ENCODE measurements at places on chromosomes 7 and 10.

DNA sequence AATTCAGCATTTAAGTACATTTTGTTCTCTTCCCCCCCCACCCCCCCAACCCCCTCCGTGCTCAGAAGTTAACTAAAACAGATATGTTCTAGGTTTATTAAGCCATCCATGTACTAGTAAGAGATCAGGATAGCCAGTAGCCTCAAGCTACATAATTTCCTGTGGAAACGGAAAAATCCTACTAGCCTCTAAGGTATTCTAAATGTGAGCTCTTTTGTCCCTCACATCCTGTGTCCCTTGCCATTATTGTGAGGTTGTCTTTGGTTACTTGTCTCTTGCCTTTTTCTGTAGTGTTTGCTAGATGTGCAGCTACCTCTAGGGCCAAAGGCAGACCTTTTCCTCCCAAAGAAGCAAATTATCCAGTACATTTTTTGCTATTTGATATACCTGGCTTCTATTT, 92.1 kb downstream of the BTRC start:
- no peak for DNase-seq

GRCh38 chr7:75762350-75762917, 9.6 kb downstream of the CCL26 start:
- DNase-seq = no peak

DNA sequence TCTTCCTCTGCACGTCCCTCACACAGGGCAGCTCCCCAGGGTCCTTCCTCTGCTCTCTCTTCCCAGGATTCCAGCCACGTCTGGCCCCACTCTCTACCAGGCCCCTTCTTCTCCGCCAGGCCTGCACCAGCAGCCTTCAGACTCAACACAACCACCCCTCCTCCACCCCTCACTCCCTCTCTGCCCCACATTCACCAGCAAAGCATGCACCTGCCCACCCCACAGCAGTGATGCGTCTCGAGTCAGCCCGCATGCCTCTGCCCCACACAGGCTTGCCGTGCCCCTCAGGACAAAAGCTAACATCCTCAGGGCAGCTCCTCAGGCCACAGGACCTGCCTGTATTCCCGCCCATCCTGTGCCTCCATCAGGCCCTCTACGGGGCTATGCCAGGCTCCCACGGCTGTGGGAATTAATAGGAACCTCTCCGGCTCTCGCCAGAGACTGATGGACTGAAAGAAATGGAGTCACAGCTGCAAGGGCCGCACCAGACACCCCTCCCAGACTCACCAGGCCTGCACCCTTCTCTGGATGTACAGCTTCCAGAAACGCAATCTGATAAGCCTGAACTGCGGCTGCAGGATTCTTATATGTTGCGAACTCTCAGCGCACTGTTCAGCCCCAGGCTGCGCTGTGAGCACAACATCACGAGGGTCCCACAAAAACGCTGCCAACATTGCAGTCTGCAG, 100.1 kb downstream of the CYTH3 start:
- no peak for DNase-seq

GRCh38 chr7:66683770-66684123, 55.1 kb downstream of the KCTD7 start:
- no peak for DNase-seq

DNA sequence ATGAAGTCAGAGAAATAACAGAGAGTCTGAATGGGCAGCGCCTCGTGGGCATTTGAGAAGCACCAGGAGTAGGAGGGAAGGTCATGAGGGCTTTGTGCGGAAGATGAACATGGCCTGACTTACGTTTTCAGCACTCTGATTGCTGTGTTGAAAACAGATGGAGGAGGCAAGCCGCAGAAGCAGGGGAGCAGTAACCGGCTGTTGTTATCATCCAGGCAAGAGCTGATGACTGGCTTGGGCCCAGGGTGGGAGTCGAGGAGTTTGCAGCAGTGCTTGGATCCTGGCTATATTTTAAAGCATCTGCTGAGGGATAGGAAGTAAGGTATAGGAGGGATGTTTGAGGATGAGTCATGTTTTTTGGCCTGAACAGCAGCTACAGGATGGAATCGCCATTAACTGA, 12.7 kb upstream of the PDLIM1 start:
- no peak for DNase-seq

- DNase-seq = no peak
Observed at GRCh38 chr10:77892021-77892739, 34.4 kb downstream of the DLG5 start.

GRCh38 chr10:4651404-4652037, 174.5 kb upstream of the AKR1E2 start:
- no peak for DNase-seq

DNA sequence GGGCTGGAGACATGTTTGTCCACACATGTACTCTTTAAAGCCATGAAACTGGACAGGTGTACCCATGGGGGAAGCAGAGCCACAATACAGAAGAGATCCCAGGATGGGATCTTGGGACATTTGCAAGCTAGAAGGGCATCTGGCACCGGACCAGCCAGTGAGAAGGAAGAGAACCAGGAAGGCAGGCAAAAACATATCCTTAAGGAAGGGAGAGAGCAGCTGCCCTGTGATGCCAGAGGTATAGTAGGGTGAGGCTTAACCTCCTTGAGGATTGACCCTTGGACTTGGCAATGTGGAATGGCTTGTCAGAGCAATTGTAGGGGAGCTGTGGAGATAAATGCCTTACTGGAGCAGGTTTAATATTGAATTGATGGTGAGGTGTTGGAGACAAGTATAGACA, 17.9 kb upstream of the SUV39H2 start:
- DNase-seq = no peak

Measured in brain pericyte (primary cell).